ENCODE measurements at places on chromosomes 12 and 14. TPM values are rescaled to one million over a fixed set of nuclear protein-coding genes. Genes with fewer than 3 reads are reported as not detected.
A peak's percentile ranks its signal among the peaks of the same experiment; 100 is the strongest.

SLC5A8 gene
- not detected for total RNA-seq

DNA sequence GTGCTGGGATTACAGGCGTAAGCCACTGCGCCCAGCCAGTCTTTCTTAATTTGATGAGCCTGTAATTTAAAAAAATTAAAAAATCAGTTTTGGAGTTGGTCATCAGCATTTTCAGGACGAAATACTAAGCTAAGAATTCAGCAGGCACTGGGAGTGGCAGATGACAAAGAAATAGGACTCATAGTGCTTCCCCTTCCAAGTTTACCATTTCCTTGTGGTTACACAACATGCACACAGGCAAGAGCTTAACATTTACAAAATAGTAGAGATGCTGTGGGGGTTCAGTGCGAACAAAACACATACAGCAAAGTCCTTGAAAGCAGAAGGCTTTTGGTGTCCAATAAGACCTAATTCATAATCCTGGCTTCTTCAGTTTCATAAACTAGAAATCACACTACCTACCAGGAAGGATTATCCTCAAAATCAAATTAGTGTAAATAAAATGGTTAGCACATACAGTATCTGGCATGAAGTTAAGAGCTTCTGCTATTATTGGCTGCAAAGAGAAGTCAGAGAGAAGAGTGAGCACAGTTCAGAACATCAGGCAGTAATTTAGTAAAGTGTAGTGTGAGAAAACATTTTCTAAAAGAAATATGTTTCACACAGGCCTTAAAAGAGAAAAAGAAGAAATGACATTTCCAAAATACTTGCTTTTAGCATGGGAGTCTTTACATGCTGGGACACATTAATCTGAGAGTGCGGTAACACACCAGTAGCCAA, 22.2 kb upstream of the KIF21A start:
- DNase-seq: no peak
- H3K4me3 ChIP-seq: no peak overlapping the region
- H3K36me3 ChIP-seq: no peaks in the 10 kb centered on the region
- no peak overlapping the region for H3K27ac ChIP-seq

DNA sequence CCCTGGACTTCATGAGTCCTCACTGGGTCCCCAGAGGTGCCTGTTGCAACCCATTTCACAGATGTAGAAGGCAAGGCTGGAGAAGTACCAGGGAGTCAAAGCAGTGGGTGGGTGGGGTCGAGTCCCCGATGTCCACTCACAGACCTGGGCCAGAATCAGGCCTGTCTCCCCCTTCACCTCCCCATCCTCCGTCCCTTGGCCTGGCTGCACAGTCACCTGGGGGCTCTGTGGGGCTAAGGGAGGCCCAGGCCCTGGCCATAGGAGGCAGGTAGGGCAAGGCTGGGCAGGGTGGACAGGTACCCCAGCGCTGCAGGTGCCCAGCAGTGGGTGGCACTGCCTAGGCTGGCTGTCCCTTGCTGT, 29.5 kb downstream of the RTL1 start:
- no peaks in the 10 kb centered on the region for H3K4me1 ChIP-seq
- no peaks in the 10 kb centered on the region for H3K27me3 ChIP-seq
- no peaks in the 10 kb centered on the region for H3K36me3 ChIP-seq
- no peak overlapping the region for H3K27ac ChIP-seq
- no peak overlapping the region for H3K4me3 ChIP-seq

- DNase-seq: no peak
- H3K36me3 ChIP-seq: peaks cover 7% of the 10 kb centered on the region
- peaks cover 20% of the 10 kb centered on the region for H3K4me1 ChIP-seq
- H3K27ac ChIP-seq: peak overlapping the region; percentile 89
Observed at GRCh38 chr14:71400871-71401321, 493.6 kb downstream of the PCNX1 start.

GRCh38 chr14:104221636-104222369, 83.4 kb downstream of the KIF26A start:
- peak; percentile 56 for DNase-seq
- no peaks in the 10 kb centered on the region for H3K4me1 ChIP-seq
- H3K4me3 ChIP-seq: no peak overlapping the region
- H3K27ac ChIP-seq: no peak overlapping the region

PTPRQ gene
- total RNA-seq: not detected

GRCh38 chr12:114686426-114686772, 2.4 kb upstream of the TBX3 start:
- DNase-seq: no peak
- no peak overlapping the region for H3K27ac ChIP-seq
- no peaks in the 10 kb centered on the region for H3K36me3 ChIP-seq
- H3K4me3 ChIP-seq: no peak overlapping the region
- H3K27me3 ChIP-seq: peaks cover 100% of the 10 kb centered on the region
